ENCODE measurements at places on chromosomes 12 and 14.
A peak's percentile ranks its signal among the peaks of the same experiment; 100 is the strongest.

DNA sequence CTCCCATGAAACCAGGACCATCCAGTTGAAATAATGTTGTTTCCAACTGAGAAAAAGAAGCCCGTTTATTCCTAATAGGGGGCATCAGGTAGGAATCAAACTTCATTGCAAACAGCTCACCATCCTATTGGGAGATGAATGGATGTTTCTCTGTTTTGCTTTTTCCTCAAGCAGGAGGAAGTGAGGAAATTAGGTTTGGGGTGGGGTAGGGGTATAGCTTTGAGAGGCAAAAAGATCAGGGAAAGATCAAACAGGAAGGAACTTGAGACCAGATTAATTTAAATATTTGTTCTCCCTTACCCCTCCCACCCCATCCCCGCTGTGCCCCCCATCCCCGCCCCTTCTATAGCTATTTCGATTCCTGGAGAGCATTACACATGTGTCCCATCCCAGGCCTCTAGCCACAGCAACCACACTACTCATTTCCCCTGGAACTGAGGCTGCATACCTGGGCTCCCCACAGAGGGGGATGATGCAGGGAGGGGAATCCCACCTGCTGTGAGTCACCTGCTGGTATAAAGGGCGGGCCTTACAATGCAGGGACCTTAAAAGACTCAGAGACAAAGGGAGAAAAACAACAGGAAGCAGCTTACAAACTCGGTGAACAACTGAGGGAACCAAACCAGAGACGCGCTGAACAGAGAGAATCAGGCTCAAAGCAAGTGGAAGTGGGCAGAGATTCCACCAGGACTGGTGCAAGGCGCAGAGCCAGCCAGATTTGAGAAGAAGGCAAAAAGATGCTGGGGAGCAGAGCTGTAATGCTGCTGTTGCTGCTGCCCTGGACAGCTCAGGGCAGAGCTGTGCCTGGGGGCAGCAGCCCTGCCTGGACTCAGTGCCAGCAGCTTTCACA lies at the start of gene IL23A:
Gene IL23A, plus strand, starts transcription at position 577 of the 850 bp plus-strand sequence. Its CDS starts 161 bp downstream, at position 738.
- DNase-seq: no peak

- peak; percentile 61 for DNase-seq
These were observed 469 bp upstream of the RAB35 start for GRCh38 chr12:120116792-120117651.

DNA sequence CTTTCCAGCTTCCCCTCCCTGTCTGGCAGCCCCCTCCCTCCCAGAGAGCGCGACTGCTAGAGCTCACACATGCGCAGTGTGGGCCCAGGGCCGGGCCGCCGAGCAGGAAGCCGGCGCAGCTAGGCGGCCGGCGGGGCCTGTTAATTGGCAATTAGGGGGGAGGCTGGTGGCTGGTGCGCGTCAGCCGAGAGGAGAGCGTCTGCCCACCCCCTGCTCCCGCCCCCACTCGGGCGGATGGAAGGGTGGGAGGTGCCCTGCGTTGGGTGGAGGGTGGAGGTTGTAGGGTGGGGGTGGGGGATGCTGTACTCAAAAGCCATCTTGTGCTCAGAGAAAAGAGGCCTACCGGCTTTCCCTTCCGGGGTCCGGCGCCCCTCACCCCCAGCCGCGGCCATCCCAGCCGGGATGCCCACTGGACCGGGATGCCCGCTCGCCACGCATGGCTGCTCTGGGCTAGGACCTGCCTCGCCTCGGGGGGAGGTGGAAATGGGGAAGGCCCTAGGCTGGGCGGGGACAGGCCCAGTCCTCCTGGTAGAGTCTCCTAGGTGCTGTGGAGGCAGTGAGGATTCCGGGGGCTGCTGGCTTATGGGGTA lies 9.2 kb downstream of the HOXC8 start:
- no peak for DNase-seq

DNA sequence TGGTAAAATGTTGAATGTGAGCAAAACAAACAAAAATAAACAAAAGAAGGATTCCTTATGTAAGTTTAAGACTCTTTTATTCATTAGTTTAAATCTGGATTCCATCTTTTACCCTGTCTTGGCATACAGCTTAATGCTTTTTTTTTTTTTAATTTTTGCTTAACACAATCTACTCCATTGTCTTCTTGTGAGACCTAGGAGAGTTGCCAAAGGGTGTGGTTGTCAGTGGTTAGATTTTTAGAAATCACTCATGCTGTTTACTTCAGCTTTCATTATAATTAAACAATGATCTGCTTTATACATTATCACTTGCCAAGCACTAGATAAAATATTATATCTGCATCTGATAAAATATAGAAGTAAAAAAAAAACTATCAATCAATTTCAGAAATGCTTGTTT lies 77.7 kb upstream of the KITLG start:
- DNase-seq: no peak

DNA sequence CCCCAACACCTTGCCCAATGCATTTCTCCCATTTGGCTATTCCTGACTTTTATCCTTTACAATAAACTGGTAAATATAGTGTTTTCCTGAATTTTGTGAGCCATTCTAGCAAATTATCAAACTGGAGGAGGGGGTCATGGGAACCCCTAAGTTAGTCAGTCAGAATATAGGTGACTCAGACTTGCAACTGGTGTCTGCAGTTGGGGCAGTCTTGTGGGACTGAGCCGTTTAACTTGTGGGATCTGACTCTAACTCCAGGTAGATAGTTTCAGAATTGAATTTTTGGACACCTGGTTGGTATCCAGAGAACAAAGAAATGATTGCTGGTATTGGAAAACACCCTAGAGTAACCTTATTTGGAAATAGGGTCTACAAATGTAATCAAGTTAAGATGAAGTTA lies 133.4 kb downstream of the CEP83 start:
- no peak for DNase-seq

All from HS-5 (cell line).